Cardiac muscle cell (in vitro differentiated cells and primary cell): ENCODE measurements at places on chromosomes 13 and 19. TPM values are rescaled to one million over a fixed set of nuclear protein-coding genes. Genes with fewer than 3 reads are reported as not detected.

GRCh38 chr13:23510544-23510916 is 59.7 kb upstream of the TNFRSF19 start:
- DNase-seq, result no peak

DNA sequence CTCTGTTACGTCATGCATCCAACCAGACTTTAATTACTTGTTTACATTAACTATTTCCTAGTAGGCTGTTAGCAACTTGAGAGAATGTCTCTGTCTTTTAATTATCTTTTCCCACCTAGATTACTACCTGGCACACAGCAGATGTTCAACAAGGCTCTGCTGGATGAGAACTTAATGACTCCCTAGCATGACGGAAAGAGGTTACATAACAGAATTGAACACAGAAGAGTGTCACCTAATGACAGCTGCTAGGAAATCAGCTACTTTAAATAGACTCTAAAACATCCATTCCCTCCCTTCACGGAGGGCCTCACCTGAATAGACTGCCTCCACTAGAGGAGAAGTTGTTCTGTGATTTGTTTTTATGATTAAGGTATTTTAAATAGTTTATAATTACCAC is 110.8 kb downstream of the TEX29 start:
- DNase-seq, result no peak

- no peak for DNase-seq
Measured at GRCh38 chr13:37481885-37482227, 116.7 kb downstream of the POSTN start.

DNA sequence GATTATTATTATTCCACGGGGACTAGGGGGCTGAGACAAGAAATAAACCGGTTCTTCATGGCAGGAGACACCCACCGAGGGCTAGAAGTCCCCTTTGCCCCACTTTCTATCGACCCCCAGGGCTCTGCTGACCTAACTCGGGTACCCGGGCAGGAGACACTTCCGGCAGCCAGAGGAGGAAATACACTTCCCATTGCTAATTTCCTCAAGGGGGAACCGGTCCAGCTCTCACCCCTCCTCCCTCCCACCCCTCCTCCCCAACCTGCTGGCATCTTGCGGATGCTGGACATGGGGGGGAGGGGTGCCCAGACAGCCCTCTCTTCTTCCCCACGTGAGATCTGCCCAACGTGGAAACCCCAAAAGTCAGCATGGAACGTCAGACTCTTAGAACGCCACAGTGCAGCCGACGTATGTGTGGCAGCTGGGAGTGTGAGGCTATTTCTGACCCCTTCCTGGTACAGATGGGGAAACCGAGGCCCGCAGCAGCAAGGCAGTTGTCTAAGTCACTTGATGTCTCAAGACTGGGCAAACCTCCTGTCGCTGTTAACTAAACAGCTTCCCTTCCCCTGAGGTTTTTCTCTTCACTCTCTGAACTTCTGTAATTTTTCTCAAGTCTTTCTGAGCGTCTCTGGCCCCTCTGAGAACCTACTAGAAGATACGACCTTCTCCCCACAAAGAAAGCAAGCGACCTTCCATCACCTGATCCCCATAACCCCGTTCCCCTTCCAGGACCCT is 3.6 kb downstream of the GPR4 start:
- no peak for DNase-seq

The NAXD gene
- 32.8 and 36.8 TPM in 2 replicates for total RNA-seq

DNA sequence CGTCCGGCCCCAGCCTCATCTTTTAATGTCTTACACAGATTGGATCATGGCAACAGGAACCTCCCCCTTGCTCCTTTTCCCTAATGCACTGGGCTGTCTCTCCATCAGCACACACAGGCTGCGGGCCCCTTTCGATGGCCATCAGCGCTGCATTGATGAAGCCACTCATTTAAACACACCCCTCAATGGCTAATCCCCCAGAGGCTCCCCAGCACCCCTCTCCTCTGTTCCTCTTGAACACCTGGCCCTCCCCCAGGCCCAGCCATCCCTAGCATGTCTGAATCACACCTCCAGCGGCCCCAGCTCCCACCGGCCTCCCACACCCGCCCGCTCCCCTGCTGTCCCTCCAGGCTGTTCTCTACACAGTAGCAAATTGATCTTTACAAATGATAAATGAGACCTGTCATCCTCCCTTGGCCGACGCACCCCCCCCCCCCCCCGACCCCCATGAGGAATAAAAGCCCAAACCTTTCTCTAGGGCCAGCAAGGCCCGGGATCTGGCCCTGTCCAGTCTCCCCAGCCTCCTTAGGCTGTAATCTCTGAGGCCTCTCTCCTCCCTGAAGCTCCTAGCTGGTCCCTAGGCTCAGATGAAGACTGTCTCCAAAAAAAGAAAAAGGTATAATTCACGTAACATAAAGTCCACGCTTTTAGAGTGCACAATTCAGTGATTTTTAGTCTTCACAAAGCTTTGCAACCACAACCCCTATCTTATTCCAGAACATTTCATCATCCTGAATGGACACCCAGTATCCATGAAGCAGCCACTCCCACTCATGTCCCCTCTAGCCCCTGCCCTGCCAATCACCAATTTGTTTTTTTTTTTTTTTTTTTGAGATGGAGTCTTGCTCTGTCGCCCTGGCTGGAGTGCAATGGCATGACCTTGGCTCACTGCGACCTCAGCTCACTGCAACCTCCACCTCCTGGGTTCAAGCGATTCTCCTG is 7.4 kb downstream of the RPL28 start:
- no peak for DNase-seq

- DNase-seq, result no peak
Measured at GRCh38 chr19:1109697-1110671, 6.2 kb downstream of the GPX4 start.

The PABPC3 gene
- total RNA-seq, result 0.04 TPM in 1 of 2 replicates, not detected in the other

The ZNF497 gene
- 5.9 and 7.6 TPM in 2 replicates for total RNA-seq
